ENCODE measurements at places on chromosomes 4 and X.

GRCh38 chrX:107566604-107567262 lies 61.6 kb upstream of the PRPS1 start:
- DNase-seq: no peak

GRCh38 chrX:37331546-37331945 lies 17.6 kb upstream of the PRRG1 start:
- DNase-seq: no peak

DNA sequence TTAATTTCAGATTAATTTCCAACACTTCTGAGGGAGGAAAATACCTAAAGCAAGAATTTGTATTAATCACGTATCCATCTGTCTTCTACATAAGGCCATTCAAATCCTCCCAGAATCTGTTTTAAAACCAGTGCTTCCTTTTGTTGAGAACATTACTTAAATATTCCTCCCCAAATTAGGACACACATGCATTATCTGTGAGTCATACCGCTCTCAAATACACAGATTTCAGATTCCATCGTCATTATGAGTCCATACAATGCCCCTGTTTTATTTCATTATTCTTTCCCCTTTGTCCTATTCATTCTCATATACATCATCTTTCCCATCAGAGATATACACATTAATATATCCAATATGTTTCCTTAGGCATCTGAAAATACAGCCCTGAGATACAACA lies 57.3 kb upstream of the PRSS12 start:
- DNase-seq: no peak

- DNase-seq: no peak
These were observed 86.2 kb downstream of the MAMLD1 start for GRCh38 chrX:150449313-150449712.

DNA sequence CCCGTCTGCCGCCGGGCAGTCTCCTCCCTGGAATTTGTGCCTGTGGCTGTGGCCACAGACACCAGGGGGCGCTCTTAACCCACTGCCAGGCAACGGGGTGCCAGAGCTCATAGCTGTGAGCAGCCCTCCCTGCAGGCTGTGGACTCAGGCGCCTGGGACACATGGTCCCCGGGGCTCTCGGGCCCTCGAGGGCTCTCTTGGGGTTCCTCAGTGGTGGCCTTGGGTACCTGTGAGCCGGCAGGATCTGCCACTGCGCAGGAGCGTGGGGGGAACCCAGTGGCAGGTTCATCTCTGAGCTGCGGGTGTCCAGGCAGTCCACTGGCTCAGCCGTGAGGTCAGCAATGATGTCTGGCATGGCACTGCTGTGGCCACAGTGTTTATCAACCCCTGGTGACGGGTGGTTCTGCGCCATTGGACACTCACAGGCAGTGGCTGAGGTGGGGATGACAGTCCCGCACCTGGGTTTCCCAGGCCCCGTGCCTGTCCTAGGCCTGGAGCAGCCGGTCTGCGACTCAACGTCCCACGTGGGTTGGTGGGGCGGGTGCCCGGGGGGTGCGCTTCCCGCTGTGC lies 37.2 kb downstream of the PCGF3 start:
- DNase-seq: peak; percentile 53

DNA sequence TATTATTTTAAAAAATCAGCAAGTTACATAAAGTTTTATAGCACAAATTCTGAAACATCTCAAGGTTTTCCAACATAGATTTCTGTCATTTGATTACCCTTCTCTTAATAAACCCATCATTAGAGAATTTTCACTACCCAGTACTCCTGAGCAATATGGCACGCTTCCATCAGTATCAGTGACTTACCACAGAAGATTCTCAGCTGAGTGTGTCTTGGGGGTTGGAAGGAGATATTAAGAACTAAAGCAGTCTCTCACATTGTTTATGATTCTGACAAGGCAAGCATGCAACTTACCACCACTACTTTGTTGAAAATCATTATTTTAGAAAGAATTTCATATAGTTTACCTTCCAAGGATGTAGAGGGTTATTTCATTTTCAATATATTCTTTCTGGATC lies 67.7 kb downstream of the INPP4B start:
- DNase-seq: no peak

GRCh38 chr4:95142932-95143331 lies 385.2 kb downstream of the BMPR1B start:
- no peak for DNase-seq

DNA sequence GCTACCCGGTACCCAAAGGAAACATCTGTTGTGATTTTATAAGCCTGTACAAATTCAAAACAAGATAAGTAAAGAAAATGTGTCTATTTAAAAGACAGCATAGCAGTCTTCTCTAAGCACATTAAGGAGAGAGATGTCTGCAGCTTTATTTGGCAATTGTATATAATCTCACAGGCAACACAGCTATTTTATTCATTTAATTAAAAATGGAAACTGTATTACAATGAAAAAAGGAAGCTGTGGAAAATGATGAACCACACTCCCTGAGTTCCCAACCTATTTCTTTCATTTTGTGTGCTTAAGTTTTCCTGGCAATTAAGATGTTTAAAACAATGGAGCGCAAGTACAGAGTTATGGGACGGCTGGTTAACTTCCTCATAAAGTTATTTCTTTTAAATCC lies 78.4 kb downstream of the CBLL2 start:
- DNase-seq: no peak

GRCh38 chr4:152684007-152684406 lies 4.2 kb upstream of the TMEM154 start:
- no peak for DNase-seq

- DNase-seq: no peak
These were observed 45.8 kb downstream of the ENOX2 start for GRCh38 chrX:130857207-130857606.

DNA sequence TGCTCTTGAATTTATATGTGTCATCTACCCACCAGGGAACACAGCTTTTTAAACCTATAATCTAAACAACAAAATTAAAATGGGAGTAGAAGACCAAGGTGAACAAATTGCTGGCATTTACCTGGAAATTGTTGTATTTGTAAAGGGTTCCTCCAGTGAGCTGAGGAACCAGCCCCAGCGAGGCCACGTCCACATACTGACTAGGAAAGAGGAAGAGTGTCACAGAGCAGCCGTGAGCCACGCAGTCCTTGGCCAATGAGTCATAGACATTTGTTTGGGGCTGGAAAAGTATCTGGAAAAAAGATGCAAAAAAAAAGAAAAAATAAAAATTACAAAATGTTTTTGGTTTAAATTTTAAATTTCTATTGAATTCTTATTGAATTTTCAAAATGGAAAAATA lies 58.7 kb downstream of the METTL14 start:
- no peak for DNase-seq

All from stimulated activated CD8-positive, alpha-beta memory T cell treated with anti-CD3 and anti-CD28 coated beads, Interleukin-4, amount 100 ng/mL, for 1 hour (primary cell).